Kidney (tissue), 22 donors: ENCODE measurements at places on chromosomes 3 and 15. TPM values are rescaled to one million over a fixed set of nuclear protein-coding genes. Genes with fewer than 3 reads are reported as not detected.

The FAH gene
- 34.7 TPM for total RNA-seq

The ATP10A gene
- total RNA-seq = 6.8 TPM

The TPRA1 gene
- 36.4 TPM for total RNA-seq

The SH2D7 gene
- not detected for total RNA-seq

The IL17RE gene
- 8.5 TPM for total RNA-seq

The SMC4 gene
- 24.5 TPM for total RNA-seq

The MEIS2 gene
- total RNA-seq = 50.9 TPM

The CDHR4 gene
- 0.54 TPM for total RNA-seq

The INSYN1 gene
- 4.2 TPM for total RNA-seq

The FRMD5 gene
- 0.41 TPM for total RNA-seq

The FANCD2OS gene
- not detected for total RNA-seq

DNA sequence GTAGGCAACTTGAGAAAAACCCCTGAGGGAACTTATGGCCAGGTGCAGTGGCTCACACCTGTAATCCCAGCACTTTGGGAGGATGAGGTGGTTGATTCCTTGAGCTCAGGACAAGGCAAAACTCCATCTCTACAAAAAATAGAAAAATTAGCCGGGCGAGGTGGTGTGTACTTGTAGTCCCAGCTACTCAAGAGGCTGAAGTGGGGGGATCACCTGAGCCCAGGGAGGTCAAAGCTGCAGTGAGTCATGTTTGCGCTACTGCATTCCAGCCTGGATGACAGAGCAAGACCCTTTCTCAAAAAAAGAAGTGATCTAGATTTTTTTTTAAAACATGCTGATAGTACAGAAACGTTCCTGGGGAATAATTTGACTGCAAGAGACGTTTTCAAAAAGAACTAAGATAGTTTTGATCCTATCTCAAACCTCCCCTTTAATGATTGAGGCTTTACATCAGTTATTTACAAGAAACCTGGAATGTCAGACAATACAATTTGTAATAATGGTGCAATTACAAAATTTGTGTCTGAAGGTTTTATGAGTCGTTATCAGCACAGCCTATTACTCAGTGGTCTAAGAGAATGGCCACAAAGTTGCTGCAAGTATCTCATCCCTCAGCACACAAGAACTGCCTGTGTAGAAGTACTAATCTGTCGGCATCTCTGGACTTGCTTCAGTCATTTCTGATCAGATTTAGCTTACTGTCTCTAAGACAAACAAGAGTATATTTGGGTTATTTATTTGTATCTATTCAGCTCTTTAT lies 32.2 kb upstream of the KLHL25 start:
- DNase-seq = no peak

DNA sequence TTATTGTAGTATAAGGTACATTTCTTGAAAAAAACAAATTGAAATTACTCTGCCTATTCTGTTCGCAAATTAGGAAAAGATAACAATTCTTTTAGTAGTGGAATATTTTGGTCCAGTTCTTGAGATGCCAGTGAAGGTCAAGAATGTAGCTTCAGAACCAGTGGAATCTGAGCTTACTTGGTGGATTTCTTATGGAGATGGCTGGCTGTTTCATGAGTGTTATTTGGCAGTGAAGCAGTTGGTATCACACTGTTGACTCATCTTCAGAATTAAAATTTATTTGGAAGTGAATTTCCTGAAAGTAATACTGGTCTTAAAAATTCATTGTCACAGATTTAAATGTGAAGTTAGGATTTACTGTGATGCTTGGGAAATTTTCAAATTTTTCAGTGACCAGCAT lies 19.1 kb downstream of the RNF13 start:
- DNase-seq = no peak

DNA sequence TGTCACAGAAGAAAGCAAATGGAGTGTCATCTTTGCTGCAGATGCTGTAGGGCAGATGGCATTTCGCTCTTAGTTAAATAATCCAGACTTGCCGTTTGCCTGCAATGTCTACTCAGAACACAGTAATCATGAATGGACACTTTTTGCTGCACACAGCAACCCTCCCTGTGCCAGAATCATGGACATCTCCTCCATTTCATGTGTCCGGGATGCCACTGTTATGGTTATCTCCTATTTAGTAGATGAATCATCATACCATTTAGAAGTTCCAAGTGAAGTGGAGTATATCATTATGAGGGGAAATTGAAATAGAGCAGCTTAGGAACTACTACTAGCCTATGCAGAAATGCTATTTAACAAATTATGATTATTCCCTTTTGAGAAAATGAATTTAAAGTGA lies 118.5 kb downstream of the DUT start:
- DNase-seq = no peak

DNA sequence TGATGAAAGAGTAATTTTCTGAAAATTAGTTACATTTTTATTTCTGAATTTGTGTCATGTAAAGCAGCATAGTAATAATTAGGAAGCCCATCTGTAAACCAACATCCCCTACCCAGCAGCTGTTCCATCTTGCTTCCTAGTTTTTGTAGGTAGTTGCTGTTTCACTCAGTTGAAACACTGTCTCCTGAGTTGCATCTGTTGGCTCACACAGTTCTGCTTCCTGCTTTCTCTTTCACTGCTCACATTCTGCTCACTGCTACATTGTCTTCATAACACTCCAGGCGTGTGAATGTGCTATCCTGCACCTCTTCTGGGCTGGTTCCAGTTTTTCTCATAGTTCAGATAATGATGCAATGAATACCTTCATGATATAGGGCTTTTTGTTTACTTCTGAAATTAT lies 123.4 kb downstream of the EPHB1 start:
- no peak for DNase-seq

GRCh38 chr15:82856397-82857170 lies 47.2 kb downstream of the WHAMM start:
- no peak for DNase-seq

GRCh38 chr15:99628374-99629001 lies 62.7 kb downstream of the MEF2A start:
- no peak for DNase-seq

DNA sequence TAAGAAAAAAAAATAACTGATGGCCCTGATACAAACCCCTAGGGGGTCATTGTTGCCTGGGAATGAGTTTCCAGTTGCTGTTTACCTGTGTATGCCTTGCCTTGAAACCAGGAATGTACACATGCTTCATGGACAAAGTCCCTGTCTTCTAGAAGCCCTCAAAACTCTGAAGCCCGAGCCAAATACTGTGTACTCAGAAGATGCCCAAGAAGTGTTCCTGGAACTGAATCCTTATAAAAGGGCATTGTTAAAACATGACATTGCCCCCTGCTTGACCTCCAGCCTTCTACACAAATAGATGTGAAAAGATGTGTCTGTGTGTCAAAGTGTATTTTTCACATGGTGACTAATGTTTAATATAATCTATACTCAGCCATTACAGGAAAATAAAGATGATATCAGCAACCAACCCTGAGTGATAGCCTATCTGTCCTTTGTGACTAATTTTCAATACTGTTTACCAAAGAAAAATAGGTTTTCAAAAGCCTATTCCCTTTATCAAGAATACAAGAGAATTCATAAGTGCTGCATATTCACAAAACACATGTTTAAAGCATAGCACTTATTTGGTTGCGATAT lies 325.9 kb downstream of the MECOM start:
- DNase-seq = no peak

DNA sequence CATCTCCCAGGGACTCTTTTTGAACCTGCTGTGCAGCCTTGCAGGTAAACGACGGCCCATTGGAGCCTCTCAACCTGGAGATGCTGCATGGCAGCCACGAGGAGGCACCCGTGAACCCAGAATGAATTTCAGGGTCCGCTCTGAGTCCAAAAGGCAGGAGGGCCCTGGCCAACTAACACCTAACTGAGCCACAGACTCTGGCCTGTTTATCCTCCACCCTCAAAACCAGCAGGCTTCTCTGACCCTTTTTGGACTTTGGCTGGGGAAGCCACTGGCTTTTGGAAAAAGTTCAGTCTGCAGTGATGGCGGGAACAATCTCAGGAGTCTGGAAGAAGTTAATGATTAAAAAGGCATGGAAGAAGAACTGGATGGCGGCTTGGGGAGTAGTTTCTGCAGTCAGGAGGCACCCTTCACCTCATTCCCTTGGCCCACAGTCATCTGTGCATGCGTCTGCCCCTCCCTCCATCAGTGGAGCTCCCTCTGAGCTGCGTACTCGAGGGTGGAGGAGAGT lies 4.1 kb downstream of the PXYLP1 start:
- no peak for DNase-seq

DNA sequence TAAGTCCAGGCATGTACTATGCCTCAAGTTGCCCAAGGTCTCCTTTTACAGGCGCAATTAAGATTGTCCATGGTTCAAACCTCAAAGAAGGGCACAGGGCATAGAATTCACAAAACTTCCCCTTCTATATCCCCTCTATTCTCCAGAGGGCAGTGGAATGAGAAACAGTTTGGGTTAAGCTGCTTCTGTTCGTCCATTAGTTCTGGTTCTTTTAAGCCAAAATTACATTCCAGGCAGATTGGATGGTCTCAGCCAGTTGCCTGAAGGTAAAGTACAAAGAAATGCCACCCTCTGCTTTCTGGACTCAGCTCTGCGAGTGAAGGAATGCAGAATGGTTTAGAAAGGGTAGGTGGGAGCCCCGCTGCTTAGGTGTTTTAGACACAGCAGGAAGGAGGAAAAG lies 200.7 kb downstream of the GREM1 start:
- DNase-seq = peak; percentile 34

- no peak for DNase-seq
Measured at GRCh38 chr3:150762662-150763121, 277 bp downstream of the SIAH2 start.

DNA sequence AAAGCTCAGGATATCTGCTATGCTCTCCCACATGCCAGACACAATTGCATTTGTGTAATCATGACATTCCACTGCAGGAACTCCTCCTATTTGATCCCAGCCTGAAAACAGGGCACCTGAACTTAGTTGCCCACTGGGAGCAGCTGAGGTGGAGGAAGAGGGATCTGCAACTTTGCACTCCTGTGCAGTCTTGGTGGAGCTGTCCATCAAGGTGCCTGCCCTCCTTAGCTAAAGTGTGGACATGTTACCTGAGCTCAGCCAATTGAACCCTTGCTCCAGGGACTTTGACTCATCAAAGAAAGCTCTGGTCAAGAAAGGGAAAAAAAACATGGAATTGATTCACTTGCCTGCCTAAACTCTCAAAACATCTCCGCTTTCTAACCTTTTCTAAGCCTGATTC lies 33.3 kb upstream of the TUBGCP5 start:
- no peak for DNase-seq

GRCh38 chr3:43915546-43915945 lies 224.8 kb downstream of the ABHD5 start:
- DNase-seq = no peak

GRCh38 chr3:196501316-196502044 lies 2.1 kb downstream of the RNF168 start:
- no peak for DNase-seq

GRCh38 chr3:88141458-88142083 lies 8.2 kb upstream of the C3orf38 start:
- no peak for DNase-seq

GRCh38 chr3:13696699-13697098 lies 147.8 kb downstream of the FBLN2 start:
- no peak for DNase-seq

- no peak for DNase-seq
Measured at GRCh38 chr3:141455603-141456300, 31.1 kb upstream of the RASA2 start.

DNA sequence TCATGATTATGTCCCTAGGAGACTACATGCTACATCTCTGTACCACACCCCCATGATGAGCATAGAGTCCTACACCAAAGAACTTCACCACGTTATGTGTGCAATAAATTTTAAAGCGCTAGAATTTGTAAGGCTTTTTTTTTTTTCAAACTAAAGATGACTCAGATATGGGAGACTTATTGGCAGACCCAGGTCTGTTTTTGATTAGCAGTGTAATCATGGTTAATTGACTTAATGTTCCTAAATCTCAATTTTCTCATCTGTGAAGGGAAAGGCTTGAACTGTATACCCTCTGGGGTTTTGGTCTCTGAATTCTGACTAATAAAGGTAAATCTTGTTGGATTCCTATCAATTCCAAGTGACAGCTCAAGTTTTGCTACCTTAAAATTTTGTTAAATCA lies 26.4 kb downstream of the ABI3BP start:
- DNase-seq = no peak

DNA sequence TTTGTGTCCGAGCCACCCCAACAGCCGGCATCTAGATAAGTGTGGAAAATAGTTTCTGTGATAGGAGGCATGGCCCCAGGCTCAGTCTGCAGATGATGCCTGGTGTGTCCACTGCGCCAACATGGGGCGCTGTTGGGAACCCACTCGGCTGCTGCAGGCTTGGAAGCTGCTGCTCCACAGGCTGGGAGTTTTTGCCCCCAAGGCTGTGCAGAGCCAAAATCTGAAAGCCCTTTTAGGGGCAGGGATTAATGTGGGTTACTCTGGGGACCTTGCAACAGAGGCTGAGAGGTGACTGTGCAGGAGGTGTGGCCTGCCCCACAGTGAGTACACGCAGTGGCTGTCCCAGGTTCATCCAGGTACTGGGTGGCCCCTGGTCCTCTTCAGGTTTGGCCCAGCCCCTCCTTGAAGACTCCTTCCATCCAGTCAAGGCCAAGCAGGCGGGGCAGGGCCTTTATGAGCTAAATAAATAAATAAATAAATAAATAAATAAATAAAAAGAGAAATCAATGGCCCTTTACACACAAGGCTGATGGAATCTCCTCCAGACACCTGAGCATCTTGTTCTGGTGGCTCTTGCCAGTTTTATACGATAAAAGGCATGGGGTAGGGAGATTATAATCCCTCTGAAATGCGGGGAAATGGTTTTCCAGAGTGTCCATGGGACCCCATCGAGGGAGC lies 73.8 kb downstream of the AAGAB start:
- DNase-seq = no peak

GRCh38 chr15:95944193-95944592 lies 386.3 kb upstream of the NR2F2 start:
- DNase-seq = peak; percentile 45

- DNase-seq = peak; percentile 60
Measured at GRCh38 chr3:141876891-141877621, 613 bp downstream of the ATP1B3 start.

DNA sequence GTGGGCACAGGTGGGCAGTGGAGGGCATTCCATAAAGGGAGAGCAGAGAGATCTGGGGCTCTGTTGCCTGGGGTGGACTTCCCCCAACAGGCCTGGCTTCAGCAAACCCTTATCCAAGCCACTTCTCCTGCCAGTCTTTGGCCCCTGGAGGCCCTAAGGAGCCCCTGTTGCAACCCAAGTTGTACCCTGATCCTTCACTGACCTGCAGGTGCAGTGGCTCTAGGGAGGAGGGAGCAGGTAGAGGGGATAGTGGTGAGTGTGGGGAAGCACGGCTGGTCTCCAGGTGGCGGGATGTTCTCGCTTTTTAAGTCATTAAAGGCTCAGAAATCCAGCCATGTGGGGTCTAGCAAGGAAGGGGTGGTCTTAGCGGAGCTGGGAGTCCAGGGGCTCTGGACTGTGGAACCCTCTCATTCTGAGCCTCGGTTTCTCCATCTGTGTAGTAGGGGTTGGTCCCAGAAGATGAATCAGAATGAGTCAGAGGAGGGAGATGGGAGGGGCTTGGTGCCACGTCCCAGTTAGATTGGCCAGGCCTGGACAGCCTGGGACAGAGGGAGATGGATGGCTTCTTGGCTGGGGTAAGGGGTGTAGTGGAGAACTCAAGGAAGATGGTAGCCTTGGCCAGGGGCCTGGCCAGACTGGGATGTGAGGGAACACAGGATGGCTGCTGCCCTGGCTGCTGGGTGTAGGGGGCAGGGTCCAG lies 2.6 kb downstream of the ZBTB47 start:
- no peak for DNase-seq
